ENCODE measurements at places on chromosomes 5 and 9.
A peak's percentile ranks its signal among the peaks of the same experiment; 100 is the strongest.

DNA sequence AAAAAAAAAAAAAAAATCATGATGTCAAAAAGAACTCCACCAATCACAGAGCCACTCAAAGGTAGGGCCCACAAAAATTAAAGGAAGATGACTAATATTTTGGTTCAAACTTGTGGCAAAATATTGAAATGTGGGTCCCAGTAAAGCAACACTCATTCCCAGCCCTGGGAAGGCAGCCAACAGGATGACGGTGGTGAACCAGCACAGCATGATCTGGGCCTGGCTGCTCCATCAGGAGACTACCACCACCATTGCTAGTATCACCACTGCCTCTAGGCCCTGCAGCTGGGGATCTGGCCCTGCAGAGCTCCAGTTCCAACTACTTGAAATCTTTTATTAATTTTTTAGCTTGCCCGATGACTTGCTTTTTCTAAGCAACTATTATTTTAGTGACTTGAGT, 206.8 kb upstream of the ITGA1 start:
- no peak for DNase-seq

DNA sequence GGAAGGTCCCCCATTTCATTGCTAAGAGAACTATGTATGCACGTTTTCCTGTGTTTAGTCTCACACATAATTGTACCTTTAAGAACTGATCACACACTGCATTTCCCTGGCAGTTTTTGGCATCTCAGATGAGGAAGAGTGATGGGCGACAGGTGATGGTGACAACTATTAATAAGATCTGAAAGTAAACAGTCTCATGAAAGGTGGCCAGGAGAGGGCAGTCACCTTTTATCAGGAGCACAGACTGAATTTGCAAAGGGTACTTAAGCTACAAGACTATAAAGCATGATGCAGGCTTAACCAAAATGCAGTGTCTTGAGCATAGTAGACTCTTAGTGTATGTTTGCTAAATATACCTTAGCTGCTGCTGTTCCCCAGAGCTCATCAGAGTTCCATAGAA, 91.5 kb downstream of the GHR start:
- peak; percentile 21 for DNase-seq

DNA sequence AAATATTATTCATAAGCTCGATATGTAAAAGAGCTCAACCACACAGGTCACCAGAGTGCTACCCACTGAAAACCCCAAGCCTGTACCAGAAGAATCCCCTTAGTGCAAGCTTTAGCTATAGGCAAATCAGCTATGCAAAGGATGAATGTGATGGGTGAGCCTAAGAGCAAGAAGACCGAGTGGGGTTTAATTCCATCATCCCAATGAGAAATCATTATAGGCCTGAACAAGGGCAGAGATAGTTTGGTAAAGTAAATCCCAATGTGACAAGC, 21.8 kb downstream of the ELOVL7 start:
- DNase-seq: no peak

GRCh38 chr5:17929171-17929570, 294.9 kb downstream of the TAF11L14 start:
- DNase-seq: no peak

DNA sequence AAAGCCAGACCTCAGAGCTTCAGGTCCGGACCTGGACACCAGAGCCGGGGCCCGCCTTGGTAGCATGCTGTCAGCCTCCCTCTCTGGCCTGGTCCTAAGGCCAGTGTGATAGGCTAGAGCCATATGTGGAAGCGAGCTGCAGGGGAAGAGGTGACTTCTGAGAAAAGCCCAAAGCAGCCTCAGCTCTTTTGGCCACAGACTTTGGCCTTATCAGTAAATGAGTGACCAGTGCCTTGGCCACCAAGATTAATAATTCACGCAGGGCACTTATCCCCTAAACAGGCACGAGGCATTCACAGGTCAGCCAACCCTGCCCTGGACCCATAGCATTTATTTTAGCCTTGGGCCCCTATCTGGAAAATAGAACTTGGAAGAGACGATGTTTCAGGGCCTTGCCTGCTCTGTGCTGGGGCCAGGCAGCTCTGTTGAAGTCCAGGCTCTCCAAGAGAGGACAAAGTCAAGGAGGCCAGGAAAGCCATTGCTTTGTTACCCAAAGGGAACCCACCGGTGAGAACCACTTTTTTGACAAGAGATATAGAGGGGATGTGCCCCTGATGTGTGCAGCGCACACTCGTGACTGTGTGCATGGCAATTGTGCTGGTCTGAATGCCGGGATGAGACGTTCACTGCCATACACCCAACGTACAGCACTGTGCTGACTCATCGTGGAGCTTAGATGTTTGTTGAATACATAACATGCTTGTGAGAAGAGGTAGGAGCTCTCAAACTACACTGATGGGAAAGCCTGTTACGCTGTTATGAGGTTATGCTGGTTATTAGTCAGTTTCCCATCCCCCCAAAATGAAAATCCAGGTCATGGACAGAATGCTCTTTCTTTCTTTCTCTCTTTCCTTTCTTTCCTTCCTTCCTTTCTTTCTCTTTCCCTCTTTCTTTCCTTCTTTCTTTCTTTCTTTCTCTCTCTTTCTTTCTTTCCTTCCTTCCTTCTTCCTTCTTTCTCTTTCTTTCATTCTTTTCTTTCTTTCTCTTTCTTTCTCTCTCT, 5.0 kb upstream of the SLC34A1 start:
- no peak for DNase-seq

DNA sequence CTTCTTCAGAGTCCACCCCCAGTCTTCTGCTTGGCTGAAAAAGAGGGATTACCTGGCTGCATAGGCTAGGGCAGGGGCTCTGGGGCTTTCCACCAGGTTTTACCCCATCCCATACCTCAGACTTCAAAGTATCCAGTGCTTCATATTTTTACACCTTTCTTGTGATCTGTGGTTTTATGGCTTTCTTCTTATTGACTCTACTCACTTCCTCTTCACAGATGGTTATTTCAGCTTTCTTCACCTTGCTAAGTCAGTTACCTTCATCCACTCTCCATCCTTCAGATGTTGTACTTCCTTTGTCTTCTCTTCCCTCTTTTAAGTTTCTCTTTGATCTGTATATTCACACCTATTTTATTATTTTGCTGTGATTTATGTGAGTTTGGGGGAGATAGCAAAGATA, 104.3 kb downstream of the GRIA1 start:
- DNase-seq: peak; percentile 73

GRCh38 chr5:61790678-61791077, 458.6 kb downstream of the ZSWIM6 start:
- no peak for DNase-seq

DNA sequence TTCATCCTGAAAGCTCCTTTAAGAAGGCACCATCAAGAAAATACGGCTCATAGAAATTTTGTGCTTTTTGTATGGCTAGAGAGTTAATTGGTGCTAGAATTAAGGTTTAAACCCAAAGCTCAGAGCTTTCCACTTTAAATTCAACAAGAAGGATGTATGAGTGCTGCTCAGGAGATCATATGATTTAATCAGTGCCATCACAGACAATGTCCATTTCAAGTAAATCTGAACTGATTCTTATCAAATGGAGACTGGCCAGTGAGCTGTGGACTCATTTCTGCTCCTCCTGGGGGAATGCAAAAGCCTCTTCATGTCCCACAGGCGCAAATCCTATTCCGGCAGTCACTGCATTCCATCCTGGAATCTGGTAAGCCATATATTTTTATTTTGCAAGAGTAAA, 327.2 kb downstream of the BNC2 start:
- no peak for DNase-seq

DNA sequence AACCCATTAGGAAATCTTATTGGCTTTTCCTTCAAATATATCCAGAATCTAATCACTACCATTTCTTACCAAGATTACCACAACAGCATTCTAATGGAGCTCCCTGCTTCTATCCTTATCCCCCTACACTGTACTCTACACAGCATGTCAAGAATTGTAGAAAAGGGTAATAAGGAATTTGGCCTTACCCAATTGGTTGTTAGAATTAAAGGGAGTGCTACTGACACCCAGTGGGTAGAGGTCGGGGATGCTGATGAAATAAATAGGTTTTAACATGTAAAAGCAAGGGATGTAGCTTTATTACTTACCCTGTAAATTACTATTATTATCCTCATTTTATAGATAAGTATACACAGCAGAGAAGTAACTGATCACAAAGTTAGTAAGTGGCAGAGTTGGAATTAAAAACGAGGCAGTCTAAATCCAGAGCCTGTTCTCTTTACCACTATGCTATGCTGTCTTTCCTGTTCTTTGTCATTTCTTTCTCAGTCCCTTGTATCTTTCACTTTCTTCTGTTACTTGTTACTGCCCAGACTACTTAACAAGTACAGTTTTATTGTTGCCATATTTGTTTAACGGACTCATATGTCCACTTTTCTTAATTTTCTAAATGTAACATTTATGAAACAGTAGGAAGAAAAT, 10.5 kb downstream of the SLC38A9 start:
- no peak for DNase-seq

GRCh38 chr9:133507246-133507965, 17.4 kb downstream of the MYMK start:
- DNase-seq: no peak

- DNase-seq: no peak
Measured at GRCh38 chr9:92632641-92633040, 37.3 kb downstream of the IPPK start.

- no peak for DNase-seq
Measured at GRCh38 chr9:80701061-80701460, 988.3 kb downstream of the TLE1 start.

DNA sequence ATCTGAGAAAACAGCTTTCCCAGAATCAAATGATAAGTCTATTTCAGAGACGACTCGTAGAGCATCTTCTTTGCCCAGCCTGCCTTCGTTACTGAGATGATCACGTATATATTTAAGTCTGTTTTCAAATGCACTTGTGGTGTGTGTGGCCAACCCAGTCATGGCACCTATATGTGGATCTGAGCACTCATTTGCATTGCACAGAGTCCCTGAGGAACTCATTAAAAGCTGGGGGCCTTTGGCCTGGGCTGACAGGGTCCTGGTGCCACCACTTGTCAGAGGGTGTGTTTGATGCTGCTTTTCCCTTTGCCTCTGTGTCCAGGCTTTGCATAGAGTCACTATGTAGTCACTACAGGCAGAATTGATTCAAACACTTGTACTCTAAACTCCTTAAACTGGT, 17.4 kb upstream of the DMRT3 start:
- DNase-seq: no peak

GRCh38 chr5:132822650-132823480, 7.6 kb downstream of the SHROOM1 start:
- no peak for DNase-seq

GRCh38 chr5:73747696-73748380, 121.8 kb downstream of the ARHGEF28 start:
- no peak for DNase-seq

- DNase-seq: no peak
Measured at GRCh38 chr9:99391937-99392594, 170.0 kb downstream of the SEC61B start.

GRCh38 chr9:130677252-130677651, 12.9 kb downstream of the PRDM12 start:
- no peak for DNase-seq

DNA sequence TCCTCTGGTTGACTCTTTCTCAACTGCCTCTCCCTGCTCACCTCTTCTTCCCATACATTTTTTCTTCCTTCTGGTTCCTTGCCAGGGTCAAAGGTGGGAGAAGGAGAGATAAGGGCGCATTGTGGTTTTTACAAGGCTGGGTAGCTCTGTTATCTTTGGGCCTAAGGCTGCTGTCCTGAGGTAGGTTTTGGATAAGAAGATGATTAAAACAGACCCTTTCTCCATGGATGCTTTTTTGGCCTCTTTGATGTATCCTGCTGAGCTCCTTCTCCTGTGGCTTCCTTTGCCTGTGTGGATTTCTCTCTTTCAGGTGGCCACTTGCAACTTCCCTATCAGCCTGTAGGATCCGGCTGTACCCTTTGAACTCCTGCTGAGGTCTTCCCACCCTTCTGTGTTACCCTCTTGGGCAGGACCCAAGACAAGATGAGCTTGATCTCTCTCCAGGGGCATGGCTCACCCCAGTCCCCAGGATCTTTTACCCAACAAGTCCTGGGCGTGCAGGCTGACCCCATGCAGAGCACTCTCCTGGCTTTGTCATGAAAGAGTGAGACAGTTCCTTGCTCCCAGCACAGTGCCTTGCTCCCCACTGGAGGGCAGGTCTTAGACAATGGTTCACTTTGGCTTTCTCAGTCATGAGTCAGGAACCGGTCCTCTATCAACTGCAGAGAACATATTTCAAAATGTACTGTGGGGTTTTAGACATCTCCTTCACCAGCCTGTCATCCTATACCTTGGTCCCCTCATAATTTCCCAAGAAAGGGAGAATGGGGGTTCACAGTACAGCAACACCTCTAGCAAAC, 197.9 kb downstream of the TLE4 start:
- DNase-seq: no peak

GRCh38 chr9:112786829-112787520, 36.4 kb downstream of the SNX30 start:
- no peak for DNase-seq

DNA sequence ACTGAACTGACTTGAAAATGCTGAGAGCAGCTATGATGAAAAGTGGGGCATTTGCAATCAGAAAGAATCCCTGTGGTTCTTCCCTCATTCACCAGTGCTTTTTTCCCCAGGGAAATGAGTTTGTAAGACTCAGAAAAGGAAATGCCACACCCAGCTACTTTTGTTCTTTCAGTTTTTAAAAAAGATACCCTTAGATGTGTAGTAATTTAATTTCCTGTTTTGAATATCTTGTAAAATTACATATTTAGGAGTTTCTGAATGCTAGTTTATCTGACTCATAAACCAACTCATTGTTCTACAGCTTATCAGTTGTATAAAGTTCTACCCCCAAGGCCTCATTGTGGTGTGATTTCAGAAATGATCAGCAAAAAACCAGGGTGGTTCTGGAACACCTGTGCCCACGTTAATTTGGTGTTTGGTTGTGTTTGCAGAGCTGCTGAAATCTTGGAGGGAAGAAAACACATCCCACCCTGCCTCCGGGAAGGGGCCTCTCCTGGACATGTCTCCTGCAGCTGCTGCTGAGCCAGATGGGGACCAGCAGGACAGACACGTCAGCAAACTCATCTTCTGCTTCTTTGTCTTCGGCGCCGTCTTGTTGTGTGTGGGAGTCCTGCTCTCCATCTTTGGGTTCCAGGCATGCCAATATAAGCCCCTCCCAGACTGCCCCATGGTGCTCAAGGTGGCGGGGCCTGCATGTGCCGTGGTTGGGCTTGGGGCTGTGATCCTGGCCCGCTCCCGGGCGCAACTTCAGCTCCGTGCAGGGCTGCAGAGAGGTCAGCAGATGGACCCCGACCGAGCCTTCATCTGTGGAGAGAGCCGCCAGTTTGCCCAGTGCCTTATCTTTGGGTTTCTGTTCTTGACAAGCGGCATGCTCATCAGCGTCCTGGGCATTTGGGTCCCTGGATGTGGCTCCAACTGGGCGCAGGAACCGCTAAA, 2.8 kb downstream of the TMEM171 start:
- peak; percentile 32 for DNase-seq

DNA sequence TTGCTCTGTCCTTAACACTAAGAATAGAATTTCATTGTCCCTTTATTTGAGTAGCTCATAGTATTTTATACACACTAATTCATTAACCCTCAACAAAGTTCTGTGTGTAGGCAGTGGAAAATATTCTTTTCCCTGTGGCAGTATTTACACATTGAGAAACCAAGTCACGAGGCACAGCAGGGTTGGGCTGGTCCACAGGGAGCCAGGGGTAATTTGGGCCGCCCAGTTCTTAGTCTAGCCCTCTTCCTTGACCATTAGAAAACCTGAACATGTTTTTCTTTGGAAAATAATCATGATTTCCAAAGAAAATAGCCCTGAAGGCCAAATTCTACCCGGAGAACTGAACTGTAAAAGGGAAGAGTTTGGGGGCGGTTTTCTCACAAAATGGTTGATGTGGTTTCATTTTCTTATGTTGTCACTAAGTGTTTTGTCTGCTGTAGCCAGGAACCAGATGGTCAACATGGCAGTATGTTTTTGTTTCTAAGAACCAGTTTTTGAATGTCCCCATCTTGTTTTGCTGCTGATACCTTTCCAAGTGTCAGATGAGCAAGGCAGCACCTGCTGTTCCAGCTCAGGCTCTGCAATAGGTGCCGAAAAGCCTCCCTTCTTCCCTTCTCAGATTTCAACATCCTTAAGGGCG, 29.6 kb downstream of the ARHGEF28 start:
- no peak for DNase-seq
